ENCODE measurements at places on chromosomes 1 and 21. TPM values are rescaled to one million over a fixed set of nuclear protein-coding genes. Genes with fewer than 3 reads are reported as not detected.

SYPL2 gene
- total RNA-seq: 25.3 TPM

DNA sequence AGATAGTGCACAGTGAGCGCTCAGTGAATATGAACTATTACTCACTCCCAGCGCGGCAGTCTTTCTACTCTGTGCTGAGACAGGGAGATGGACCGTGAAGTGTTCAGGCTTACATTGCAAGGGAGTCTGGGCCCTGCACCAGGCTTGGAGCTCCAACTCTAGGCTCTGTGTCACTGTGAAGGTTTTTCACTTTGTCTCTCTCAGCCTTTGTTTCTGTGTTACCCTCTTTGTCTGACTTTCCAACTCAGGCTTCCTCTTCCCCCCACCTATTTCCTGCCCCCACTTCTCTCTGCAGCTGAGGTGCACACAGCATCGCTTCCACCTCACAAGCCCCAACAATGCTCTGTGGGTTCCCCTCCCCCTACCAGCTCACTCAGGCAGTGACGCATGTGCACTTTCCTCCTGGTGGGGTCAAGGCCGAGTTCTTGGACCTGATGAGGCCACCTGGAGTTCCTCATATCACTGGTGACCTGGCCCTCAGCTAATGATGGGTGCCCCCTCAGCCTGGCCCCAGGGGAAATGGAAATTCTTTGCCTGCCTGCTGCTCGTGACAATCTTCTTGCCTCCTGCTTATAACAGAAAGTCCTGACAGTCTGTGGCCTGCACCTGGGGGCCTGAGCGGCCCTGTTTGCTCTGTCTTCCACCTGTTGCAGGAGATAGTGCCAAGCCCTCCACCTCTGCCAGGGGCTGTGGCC lies 1.1 kb upstream of the LCK start:
- peak; percentile 31 for DNase-seq

GRCh38 chr1:51859735-51860134 lies 18.8 kb downstream of the NRDC start:
- DNase-seq: no peak

GRCh38 chr21:31566064-31566463 lies 93.4 kb upstream of the SOD1 start:
- DNase-seq: no peak

RAB3GAP2 gene
- 20.3 TPM for total RNA-seq

GJC2 gene
- total RNA-seq: 1.0 TPM

MANEAL gene
- 1.9 TPM for total RNA-seq

DNA sequence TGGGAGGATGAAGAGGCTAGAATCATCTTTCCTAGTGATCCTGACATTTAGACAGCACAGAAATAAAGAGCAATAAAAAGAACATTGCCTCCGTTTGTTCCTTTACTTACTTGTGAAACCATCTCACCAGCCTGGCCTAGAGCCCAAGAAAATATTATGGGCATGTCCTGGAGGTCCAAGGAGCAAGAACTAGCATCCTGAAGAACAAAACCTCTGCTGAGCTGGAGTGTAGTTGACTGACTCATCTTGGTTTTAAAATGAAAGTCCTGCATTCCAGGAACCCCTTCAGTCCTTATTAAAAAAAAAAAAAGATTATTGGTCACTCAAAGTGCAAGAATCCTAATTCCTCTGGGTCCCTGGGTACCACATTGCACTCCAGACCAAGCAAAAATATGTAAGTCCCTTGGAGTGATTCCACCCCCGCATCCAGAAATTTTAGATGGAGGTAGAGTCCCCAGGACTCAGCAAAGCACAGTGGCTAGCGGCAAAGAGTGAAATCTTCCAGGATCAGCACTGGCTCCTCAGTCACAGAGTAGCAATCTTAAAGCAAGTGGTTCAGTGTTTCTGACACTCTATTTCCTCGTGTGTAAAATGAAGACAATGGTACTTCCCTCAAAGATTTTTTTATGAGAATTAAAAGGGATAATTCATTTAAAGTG lies 7.0 kb downstream of the SMCP start:
- no peak for DNase-seq

DNA sequence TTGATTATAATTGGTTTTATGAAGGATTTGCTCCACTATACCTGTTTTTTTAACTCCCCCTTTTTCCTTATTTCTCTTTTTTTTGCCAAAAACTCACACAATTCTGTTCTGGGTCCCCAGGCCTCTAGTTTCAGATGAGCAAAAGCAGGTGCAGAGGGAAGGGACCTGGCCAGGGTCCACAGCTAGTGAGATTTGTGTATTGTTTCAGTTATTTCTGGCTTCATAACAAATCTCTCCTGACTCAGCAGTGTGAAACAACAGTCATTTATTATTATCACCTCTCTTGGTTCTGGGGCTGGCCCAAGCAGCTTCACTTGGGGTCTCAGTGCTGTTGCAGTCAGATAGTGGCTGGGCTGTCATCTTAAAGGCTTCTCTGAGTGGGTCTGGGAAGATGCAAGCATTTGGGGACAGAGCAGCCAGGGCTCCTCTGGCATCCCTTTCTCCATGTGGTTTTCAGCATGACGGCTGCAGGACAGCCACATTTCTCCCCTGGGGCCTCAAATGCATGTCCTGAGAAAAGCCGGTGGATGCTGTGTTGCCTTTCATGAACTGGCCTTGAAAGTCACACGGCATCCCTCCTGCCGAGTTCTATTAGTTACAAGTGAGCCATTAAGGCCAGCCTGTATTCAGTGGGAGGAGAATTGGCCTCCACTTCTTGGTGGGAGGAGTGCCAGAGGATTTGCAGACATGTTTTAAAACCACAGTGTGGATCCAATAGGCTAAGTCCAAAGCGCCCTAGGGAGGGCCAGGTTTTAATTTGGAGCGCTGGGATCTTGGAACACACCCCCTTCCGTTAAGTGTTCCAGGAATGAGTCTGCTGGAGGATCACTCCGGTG lies 137.1 kb downstream of the CAMTA1 start:
- no peak for DNase-seq

- DNase-seq: no peak
Observed at GRCh38 chr1:171389171-171389570, 75.2 kb downstream of the FMO4 start.

Data from left ventricle myocardium inferior (tissue), 1 donor.